ENCODE measurements at places on chromosomes 7 and 10. TPM values are rescaled to one million over a fixed set of nuclear protein-coding genes. Genes with fewer than 3 reads are reported as not detected.
A peak's percentile ranks its signal among the peaks of the same experiment; 100 is the strongest.

The ZP3 gene
- total RNA-seq, result 1.4 TPM

The TAS2R3 gene
- 1.2 TPM for total RNA-seq

The RADIL gene
- 3.2 TPM for total RNA-seq

The NDUFA5 gene
- 47.2 TPM for total RNA-seq

The CYP3A5 gene
- 7.7 TPM for total RNA-seq

- DNase-seq, result no peak
These were observed 39.9 kb downstream of the CALML3 start for GRCh38 chr10:5564537-5565204.

The PROSER2 gene
- 4.4 TPM for total RNA-seq

The IFIT1B gene
- total RNA-seq, result not detected

The PRF1 gene
- 1.4 TPM for total RNA-seq

DNA sequence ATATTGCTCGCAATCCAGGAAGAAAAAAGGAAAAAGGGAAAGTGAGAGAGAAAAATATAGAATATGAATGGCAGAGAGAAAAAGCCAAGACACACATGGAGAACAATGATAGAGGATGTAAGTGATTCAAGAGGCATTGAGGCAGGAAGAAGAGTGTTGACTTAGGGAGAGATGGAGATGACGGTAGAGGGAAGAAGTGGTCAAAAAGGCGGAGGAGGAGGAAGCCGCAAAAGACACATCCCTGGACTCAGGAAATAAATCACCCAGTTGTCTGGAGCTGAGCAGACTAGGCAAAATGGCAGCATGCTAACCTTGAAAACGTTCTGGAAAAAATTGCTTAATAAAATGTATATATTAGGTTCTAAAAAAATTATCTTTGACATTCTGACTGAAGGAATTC is 17.7 kb upstream of the GPR37 start:
- no peak for DNase-seq

GRCh38 chr10:1328161-1328823 is 272.1 kb downstream of the WDR37 start:
- DNase-seq, result no peak

The C10orf105 gene
- 0.18 TPM for total RNA-seq

DNA sequence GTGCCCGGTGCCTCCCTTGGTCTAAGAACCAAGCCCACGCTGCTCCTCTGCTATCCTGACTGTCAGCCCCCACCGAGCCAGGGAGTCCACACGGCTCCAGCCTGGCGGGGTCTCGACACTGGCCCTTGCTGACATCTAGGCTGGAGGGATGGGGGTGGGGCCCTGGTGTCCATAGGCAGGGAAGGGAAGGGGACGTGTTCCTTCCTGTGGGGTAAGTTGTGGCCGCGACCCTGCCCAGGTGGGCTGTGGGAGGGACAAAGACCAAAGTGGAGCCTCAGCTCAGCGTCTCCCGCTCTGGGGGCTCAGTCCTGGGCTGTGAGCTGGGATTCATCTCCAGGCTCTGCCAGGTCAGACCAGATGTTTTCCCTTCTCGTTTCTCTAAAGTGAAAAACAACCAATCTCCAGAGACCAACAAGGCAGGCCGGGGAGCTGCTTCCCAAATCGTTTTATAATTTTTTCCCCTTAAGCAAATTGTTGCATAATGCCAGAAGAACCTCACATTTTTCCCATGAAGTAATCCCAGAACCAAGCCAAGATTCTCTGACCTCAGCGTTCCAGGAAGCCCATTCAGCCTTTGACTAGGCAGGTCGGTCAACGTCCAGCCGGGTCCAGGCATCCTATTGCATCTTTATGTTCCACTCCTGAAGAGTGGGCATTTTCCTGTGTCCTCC is 101.2 kb downstream of the RGS10 start:
- peak; percentile 71 for DNase-seq

GRCh38 chr7:120170834-120171233 is 102.1 kb upstream of the KCND2 start:
- no peak for DNase-seq

DNA sequence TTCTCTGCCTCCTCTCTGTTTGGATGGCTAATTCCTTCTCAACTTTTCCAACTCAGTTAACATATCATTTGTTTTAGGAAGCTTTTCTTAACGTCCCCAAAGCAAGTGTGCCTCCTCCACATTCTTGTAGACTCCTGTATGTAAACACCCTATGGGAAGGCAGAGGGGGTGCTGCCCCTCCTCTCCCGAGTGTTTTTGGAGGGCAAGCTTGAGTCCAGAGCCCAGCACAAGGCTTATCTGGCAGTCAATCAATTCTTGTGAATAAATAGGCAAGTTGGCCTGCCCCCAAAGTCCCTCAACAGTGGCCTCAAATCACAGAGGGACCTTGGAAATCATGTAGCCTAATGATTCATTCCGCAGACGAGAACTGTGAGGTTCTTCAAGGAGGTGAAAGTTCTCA is 305.6 kb downstream of the RPS24 start:
- no peak for DNase-seq

DNA sequence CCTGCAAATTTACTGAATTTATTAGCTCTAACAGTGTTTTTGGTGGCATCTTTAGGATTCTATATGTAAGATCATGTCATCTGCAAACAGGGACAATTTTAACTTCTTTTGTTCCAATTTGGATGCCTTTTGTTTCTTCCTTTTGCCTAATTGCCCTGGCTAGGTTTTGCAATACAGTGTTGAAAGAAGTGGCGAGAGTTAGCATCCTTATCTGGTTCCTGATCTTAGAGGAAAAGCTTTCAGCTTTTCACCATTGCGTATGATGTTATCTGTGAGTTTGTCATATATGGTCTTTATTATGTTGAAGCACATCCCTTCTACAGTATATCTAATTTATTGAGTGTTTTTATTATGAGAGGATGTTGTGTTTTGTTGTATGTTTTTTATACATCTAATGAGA is 301.4 kb downstream of the PTPRN2 start:
- DNase-seq, result no peak

DNA sequence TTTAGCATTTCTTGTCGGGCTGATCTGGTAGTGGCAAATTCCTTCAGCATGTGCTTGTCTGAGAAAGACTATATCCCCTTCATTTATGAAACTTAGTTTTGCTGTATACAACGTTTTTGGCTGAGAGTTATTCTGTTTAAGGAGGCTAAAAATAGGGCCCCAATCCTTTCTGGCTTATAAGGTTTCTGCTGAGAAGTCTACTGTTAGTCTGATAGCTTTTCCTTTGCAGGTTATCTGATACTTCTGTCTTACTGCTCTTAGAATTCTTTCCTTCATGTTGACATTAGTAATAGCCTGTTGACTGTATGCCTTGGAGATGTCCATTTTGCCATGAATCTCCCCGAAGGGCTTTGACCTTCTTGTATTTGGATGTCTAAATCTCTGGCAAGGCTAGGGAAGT is 9.9 kb downstream of the CASP7 start:
- DNase-seq, result no peak

- no peak for DNase-seq
These were observed 2.5 kb upstream of the SLIT1 start for GRCh38 chr10:97188261-97188711.

The SFRP5 gene
- 0.18 TPM for total RNA-seq

The IRF5 gene
- 2.4 TPM for total RNA-seq

- DNase-seq, result no peak
These were observed 81.1 kb upstream of the TMEM72 start for GRCh38 chr10:44830022-44830421.

- peak; percentile 41 for DNase-seq
These were observed 26.2 kb upstream of the BMPR1A start for GRCh38 chr10:86730227-86730626.

The FAM180A gene
- total RNA-seq, result 1.5 TPM

The OR2A1 gene
- total RNA-seq, result 0.25 TPM

The DEPP1 gene
- 293 TPM for total RNA-seq

GRCh38 chr7:27735165-27735564 is 4.8 kb upstream of the TAX1BP1 start:
- DNase-seq, result no peak

DNA sequence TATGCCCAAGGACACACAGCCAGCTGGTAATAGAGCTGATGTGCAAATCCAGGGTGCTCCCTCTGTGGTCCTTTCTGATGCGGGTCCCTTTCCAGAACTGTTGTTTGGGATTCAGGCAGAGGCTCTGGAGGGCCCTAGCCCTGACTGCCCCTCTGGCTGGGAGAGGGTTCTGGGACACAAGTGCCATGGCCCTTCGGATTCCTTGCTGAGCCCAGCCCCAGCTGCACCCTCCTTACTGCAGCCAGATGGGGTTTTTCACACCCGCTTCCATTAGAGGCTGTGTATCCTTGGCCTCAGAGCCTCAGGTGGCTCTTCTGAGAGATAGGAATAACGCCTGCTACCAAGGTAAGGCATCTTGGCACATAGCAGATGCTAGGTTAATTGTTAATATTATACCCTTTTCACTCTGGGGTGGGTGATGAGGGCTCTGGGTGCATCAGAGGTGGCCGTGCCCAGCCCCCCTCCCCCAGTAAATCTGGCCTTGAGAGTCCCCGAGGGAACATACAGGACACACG is 89.8 kb upstream of the LRRC4 start:
- no peak for DNase-seq

GRCh38 chr7:40658729-40659128 is 523.9 kb downstream of the SUGCT start:
- DNase-seq, result no peak

GRCh38 chr7:107024906-107025305 is 19.6 kb upstream of the PRKAR2B start:
- DNase-seq, result no peak

The CTBP2 gene
- total RNA-seq, result 80.8 TPM

- peak; percentile 57 for DNase-seq
These were observed 520 bp downstream of the FAM20C start for GRCh38 chr7:192701-193480.

All from ovary (tissue), 10 donors.